Pons (tissue), 1 donor: ENCODE measurements at places on chromosomes 11 and 22.
A peak's percentile ranks its signal among the peaks of the same experiment; 100 is the strongest.

DNA sequence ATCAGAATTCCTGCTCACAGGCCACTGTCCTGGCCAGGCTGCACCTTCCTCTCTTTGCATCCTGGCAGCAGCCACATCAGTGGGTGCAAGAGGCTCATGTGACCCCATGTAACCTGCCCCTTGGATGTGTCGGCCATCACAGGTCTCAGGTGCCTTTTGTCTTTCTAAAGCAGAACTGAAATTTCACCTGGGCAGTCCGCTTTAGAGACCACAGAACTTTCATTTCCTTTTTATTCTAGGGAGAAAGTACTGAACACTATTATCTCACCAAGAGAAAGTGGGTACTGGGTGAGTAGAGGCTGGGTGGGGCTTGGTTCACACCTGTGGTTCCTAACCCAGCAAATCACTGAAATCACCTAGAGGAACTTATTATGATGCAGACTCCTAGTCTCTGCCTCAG, 51.7 kb upstream of the NUP160 start:
- no peak for DNase-seq

DNA sequence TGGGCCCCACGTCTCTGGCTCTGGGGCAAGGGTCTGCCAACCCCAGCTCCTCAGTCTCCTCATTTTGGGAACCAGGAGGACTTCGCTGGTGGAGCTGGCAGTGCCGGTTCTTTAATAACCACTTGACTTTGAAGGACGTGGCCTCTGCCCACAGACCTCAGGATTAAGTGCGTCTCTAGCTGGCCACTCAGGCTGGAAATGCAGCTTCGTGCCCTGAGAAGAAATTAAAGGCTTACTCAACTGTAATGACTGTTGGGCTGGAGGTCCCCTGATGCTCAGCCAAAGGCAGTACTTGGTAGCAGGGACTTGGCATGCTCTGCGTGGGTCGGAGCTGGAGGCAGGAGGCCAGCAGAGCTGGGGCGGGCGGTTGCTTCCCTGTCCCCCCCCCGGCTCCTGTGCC, 16.7 kb upstream of the PARVG start:
- DNase-seq = no peak

GRCh38 chr11:8325591-8326304, 62.1 kb upstream of the LMO1 start:
- DNase-seq = no peak

DNA sequence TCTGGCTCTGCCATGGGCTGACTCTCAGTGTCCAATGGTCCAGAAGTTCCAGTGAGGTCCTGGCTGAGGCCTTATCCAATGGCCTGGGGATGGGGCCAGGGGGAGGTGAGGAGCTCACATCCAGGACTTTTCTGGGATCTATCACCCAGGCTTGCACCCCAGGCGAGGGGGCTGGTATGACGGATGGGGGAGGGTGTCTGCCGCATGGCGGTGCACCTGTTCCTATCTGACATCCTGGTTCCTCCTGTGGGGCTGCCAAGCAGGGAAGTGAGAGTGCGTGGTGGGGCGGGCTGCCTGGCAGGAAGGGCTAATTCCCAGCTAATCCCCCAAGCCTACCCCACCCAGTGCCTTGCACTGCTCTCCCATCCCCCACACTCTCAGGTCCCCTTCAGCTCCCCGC, 102.1 kb downstream of the NECTIN1 start:
- DNase-seq = no peak

GRCh38 chr22:17264321-17265052, 45.3 kb upstream of the ADA2 start:
- DNase-seq = peak; percentile 68

GRCh38 chr11:33635161-33635560, 65.5 kb downstream of the C11orf91 start:
- DNase-seq = no peak

DNA sequence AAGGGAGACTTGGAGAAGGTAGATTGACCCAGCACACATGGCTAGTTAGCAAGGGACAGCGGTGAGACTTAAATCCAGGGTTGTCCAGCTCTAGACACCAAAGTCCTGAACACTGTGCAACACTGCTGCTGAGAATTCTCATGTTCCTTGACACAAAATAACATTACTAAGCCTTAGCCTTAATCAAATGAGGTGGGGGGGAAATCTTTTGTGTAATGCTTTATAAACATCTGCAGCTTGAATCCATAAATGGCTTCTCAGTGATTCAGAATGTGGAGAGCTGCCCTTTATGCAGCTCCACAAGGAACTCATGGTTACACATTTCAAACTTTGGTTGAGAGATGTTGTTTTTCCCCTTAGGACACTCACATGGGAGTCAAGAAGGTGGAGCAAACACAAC, 80.0 kb downstream of the CD44 start:
- DNase-seq = no peak

DNA sequence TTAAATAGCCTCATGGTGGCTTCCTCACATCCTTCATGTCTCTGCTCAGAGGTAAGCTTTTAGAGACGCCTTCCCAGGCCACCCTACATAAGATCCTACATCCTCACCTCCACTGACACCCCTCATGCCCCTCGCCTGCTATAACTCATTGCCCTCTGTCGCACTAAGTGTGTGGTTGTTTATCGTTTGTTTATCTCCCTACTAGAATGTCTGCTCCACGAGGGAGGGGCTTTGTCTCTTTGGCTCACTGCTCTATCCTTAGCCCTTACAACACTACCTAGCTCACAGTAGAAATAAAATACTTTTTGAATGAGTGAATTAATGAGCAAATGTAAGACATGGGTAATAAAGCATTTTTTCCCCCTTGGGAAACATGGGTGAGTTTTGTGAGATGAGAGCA, 1.3 kb upstream of the CBLIF start:
- DNase-seq = no peak

DNA sequence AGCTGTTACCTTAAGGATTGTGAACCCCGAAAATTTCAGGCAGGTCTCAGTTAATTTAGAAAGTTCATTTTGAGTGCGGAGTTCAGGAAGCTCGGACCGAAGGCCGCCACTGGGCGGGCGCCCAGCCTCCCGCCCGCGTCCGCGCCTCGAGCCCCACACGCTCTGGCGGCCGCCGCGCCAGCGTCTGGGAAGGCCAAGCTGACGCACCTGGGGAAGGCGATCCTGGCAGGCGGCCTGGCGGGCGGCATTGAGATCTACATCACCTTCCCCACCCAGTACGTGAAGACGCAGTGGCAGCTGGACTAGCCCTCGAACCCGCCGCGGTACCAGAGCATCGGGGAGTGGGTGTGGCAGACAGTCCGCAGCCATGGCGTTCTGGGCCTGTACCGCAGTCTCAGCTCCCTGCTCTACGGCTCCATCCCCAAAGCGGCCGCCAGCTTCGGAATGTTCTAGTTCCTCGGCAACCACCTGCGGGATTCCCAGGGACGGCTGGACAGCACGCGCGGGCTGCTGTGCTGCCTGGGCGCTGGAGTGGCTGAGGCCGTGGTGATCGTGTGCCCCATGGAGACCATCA, 79.5 kb downstream of the CCDC83 start:
- no peak for DNase-seq

- DNase-seq = no peak
These were observed 1.9 kb downstream of the LGALS2 start for GRCh38 chr22:37578002-37578401.

GRCh38 chr11:1827095-1827813, 7.5 kb upstream of the SYT8 start:
- peak; percentile 64 for DNase-seq
